ENCODE measurements at places on chromosomes 7 and 10. TPM values are rescaled to one million over a fixed set of nuclear protein-coding genes. Genes with fewer than 3 reads are reported as not detected.

DNA sequence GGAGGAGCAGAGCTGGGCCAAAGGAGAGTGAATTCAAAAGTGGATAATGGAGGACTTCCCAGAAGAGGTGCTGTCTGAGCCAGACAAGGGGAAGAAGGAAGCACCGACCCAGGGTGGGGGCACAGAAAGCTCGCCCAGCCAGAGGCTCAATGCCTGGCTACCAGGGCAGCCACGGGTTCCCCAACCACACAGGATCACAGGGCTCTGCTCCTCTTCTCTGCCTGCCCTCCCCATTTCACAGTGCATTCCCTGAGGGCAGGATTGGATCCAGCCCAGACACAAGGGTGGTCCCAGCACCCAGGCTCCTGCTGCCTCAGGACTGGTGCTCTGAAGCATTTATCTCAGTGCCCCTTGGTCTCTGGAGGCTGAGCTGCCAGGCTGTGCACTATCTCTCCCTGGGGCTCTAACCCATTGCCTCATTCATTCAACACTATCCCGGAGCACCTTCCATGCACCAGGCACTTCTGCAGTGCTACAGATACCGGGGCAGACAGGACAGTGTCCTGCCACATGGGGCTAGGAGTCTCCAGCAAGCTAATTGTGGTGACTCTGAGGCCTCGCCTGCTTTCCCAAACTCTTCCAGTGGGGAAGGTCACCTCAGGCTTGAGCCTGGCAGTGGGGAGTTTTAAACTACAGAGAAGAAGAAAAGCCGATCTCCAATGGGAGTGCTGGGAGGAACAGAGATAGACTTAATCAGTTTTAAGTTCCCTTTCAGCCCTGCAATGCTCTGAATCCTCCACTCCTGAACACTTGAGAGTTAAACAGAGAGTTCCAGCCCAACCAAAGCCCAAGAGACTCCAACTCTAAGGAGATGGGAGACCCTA is 201.8 kb upstream of the ZMIZ1 start:
- DNase-seq: no peak

Gene STEAP1B
- 2.0 TPM for polyA plus RNA-seq

DNA sequence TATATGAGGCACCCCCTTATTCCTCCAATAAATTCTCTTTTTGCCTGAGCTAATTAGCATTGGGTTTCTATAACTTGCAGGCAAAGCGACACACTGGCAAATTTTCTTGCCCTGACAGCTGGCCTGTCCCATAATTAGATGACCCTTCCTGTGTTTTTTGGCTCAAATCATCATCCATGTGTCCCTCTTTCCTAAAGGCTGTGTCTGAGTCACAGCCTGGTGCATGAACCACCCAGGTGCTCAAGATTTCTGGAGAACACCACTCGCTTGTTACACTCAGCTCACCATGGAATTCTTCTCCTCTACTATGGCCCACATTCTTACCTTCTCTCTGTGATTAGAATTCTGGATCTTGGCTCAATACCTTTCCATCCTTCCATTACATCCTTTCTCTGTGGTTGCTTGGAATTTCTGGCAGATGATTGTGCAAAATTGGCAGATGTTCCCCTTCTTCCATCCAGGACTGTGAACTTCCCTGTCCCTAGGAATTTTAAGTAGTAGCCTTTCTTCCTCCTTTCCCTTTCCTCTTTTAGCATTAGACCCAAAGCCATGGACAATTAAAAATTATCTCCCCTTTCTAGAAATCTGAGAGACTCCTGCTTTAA is 116.0 kb upstream of the ANKRD1 start:
- DNase-seq: no peak

DNA sequence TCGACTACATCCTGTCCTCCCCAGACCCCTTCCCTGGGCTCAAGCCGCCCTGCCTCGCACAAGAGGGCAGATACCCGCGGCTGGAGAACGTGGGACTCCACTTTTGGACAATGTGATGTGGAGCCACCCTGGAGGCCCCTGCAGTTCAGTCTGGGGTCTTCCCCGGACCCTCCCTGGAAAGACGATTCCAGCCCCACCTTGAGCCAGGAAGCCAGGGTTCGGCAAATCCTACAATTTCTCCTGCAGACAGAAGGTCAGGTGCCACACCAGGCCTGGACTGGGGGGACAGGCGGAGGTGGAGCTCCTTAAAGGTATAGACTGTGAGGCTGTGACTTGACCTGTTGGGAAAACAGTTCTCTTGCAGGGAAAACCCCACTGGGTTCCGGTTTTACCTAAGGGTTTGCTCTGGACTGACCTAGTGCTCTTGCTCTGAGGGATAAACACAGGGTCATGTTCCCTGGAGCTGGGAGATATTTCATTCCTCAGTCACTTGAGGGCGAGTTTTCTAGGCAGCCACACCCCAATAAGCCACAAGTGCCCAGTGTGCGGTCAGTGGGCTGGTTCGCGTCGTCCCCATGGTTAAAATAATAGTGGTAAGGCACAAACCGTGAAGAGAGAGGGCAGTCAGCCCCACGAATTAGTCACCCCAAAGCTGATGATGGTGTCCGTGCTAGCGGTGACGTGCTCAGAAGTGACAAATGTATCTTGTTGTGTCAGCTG is 1.6 kb downstream of the FOXL3 start:
- DNase-seq: no peak

Gene ARMS2
- not detected for polyA plus RNA-seq

Measured in left renal pelvis (tissue), 4 donors.